ENCODE measurements at places on chromosomes 5 and 9. TPM values are rescaled to one million over a fixed set of nuclear protein-coding genes. Genes with fewer than 3 reads are reported as not detected.
A peak's percentile ranks its signal among the peaks of the same experiment; 100 is the strongest.

The OR1L4 gene
- 0.85 TPM for total RNA-seq

The ARL14EPL gene
- total RNA-seq, result not detected

The IFNA2 gene
- total RNA-seq, result 0.33 TPM

The LIFR gene
- 21.4 TPM for total RNA-seq

The CKMT2 gene
- 0.41 TPM for total RNA-seq

DNA sequence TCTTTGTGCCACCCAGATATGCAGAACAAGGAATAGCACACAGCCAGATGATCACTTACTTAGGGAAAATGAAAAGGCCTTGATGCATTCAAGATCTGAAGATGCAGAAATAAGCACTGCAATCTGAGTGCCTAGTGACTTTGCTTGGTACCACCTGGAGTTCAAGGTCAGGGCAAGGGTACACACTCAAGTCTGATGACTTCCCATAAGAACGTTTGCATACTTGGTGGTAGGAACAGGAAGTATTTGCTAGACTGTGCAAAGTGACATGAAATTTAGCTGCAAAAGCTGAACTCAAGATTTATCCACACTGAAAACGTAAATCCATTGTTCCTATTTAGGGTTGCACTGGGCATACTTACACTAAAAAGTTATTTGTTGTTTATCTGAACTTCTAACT lies 177.1 kb downstream of the PIK3R1 start:
- ATAC-seq, result no peak

DNA sequence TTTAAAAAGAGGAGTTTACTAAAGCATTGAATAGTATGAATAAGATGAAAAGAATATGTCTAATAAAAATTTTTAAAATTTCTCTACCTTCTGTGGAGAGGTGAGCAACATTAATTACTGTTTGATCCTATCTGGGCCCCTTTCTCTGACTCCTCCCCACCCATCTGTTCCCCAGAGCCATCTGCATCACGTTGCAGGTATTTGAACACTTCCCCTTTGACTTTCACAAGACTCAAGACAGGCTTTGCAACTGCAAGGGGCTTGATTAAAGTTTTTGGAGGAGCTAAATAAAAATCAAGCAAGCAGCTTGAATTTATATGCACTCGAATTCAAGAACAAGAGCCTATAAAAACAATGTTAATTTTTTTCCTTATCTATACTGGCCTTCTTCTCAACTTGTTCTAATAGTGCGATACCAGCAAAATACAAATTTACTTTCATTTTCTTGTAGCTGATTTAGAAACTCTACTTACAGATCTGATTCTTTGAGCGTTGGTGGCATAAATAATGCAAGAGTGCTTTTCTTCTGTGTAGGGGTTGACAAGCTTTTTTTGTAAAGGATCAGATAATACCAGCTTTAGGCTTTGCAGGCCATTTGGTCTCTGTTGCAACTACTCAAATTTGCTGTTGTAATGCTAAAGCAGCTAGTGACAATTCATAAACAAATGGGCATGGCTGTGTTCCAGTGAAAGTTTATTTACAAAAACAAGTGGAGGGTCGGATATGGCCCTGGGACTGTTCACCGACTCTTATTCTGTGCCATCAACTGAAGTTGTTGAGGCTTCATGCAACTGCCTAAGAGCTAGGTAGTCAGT lies 21.2 kb downstream of the TXNDC8 start:
- ATAC-seq, result peak; percentile 65

DNA sequence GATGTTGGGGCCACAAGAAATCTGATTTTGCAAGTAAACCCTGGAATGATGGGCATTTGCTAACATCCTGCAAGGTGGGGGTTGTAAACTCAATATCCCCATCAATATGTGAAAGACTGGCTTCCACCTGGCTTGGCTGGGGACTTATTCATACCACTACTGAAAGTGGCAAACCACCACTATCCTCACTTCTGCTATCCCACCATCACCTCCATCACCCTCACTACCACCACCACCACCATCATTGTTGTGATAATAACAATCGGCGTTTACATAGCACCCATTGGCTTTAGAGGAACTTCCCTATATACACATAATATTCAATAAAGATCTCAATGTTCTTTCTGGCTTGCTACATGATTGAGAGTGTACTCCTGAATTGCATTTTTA lies 224.7 kb upstream of the DAP start:
- ATAC-seq, result no peak

DNA sequence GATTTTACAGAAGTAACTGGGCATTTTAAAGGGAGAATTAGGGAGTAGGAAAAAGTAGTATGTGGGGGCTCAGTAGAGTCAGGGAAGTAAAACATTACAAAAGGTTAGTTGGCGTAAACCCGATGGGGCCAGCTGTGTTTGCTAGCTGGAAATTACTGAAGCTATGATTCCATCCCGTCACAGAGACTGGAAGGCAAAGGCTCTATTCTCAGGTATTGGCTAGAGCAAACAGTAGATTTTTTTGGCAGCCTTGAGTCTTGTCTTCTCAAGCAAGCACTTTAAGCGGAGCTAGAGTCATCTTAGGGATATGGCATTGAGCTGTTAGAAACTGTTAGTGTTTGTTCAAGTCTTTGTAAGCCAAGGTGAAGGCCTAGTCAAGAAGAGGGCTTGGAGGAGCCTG lies 121.5 kb downstream of the PAM start:
- ATAC-seq, result no peak

GRCh38 chr9:36445800-36446361 lies 45.8 kb upstream of the RNF38 start:
- ATAC-seq, result no peak

- ATAC-seq, result no peak
Measured at GRCh38 chr5:111738118-111738517, 18.9 kb downstream of the NREP start.

GRCh38 chr9:95970317-95970716 lies 94.8 kb downstream of the ERCC6L2 start:
- peak; percentile 30 for ATAC-seq

DNA sequence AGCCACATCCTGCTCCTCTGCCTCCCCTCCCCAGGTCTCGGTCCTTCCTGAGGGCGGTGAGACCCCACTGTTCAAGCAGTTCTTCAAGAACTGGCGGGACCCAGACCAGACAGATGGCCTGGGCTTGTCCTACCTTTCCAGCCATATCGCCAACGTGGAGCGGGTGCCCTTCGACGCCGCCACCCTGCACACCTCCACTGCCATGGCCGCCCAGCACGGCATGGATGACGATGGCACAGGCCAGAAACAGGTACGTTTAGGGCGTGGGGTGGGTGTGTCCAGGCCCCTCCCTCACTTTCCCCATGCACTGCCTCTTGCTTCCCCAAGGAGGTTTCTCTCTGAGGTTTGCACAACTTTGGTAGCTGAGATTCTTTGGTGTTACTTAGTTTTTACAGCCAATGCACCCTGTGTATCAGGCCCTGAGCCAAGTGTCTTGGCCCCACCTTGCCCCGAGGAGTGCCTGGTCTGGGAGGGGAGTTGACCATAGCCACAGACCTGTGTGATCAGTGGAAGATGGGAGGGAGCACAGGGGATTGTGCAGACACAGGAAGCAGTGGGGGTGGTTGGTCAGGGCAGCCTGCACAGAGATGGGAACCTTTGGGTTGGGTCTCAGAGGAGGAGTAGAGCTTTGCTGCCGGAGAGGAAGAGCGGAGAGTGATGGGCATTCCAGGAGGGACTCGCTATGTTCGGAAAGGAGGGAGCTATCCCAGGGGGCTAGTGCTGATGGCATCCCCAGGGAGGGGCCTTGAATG lies 50.8 kb downstream of the GSN start:
- peak; percentile 2 for ATAC-seq

All from motor neuron (in vitro differentiated cells).